ENCODE measurements at places on chromosomes 16 and 17. TPM values are rescaled to one million over a fixed set of nuclear protein-coding genes. Genes with fewer than 3 reads are reported as not detected.

The PRSS33 gene
- total RNA-seq: not detected

The GRAP gene
- total RNA-seq: 0.26 TPM

The CACNA1H gene
- total RNA-seq: 10.3 TPM

The MIEN1 gene
- total RNA-seq: 90.3 TPM

The SPNS2 gene
- total RNA-seq: 8.7 TPM

The LYRM1 gene
- 30.6 TPM for total RNA-seq
